ENCODE measurements at places on chromosomes 7 and 10.
A peak's percentile ranks its signal among the peaks of the same experiment; 100 is the strongest.

- DNase-seq = no peak
These were observed 482.3 kb downstream of the SORCS1 start for GRCh38 chr10:106682175-106682574.

DNA sequence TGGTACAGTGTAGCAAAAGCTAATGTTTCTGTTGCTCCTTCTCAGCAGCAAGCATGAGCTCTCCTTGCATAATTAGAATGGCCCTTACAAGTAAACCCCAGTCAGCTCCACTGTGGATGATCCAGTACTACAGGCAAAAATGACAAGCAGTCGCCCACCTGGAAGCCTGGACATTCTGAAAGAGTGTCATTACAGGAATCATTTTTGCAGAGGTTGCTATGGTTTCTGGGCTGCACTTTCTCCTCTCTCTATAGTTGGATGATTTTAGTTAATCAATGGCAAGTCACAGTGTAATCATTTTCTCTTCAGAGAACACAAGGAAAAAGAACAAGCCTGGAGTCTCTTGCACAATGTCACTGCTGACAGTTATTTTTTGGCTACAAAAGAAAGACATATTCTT lies 102.9 kb upstream of the MYO3A start:
- DNase-seq = no peak

GRCh38 chr10:36712695-36713094 lies 412.7 kb upstream of the ANKRD30A start:
- DNase-seq = no peak

GRCh38 chr10:16586358-16587138 lies 64.9 kb upstream of the C1QL3 start:
- no peak for DNase-seq

DNA sequence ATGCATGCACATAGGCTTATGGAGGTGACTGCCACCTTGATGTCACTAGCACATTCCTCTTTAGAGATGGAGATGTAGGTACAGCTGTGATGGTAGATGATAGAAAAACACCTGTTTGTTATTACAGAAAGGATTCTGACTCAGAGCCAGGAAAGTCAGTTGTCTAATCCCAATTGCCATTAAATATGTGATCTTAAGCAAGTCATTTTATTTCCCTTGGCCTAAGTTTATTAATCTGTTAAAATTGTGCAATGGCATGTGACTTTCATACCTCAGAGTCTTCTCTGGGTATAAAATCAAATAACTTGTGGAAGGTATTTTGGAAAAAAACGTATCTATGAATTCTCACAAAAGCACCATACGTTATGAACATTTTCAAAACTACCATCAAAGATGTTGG lies 123.9 kb upstream of the BET1 start:
- DNase-seq = no peak

DNA sequence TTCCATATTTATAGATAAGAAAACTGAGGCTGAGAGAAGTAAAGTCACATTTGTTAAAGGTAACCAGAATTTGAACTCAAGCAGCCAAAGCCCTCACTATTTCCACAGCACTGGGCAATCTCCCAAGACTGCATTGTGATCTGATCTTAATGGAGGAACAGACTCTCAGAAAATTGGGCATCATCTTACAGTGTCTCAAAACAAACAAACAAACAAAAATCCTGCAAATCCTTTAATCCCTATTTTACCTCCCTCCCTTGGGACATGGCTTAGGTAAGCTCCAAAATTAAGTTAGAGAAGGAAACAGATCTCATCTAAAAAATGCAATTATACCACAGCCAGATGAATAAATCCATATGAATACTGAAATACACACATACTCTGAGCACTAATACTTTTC lies 57.5 kb downstream of the FHIP2A start:
- DNase-seq = no peak

DNA sequence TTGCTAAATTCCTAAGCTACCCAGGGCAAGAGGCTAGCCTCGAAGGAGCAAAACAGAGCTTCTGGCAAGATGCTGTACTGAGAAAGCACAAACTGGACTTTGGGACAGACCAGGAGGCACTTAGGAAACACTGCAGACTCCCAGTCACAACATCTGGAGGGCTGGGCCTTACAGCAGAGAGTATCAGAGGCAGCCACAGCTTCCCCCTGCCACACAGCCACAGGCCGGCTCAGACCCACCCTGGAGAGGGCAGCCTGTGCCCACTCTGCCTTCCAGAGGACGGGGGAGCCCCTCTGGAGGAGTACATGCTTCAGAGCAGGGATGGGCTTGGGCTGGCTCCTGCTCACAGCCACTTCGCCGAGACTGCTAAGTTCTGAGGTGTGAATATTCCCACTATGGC lies 17.4 kb downstream of the ESYT2 start:
- no peak for DNase-seq

GRCh38 chr10:32388258-32389027 lies 41.5 kb upstream of the EPC1 start:
- DNase-seq = no peak

GRCh38 chr7:105355701-105356100 lies 33.0 kb downstream of the SRPK2 start:
- DNase-seq = no peak

DNA sequence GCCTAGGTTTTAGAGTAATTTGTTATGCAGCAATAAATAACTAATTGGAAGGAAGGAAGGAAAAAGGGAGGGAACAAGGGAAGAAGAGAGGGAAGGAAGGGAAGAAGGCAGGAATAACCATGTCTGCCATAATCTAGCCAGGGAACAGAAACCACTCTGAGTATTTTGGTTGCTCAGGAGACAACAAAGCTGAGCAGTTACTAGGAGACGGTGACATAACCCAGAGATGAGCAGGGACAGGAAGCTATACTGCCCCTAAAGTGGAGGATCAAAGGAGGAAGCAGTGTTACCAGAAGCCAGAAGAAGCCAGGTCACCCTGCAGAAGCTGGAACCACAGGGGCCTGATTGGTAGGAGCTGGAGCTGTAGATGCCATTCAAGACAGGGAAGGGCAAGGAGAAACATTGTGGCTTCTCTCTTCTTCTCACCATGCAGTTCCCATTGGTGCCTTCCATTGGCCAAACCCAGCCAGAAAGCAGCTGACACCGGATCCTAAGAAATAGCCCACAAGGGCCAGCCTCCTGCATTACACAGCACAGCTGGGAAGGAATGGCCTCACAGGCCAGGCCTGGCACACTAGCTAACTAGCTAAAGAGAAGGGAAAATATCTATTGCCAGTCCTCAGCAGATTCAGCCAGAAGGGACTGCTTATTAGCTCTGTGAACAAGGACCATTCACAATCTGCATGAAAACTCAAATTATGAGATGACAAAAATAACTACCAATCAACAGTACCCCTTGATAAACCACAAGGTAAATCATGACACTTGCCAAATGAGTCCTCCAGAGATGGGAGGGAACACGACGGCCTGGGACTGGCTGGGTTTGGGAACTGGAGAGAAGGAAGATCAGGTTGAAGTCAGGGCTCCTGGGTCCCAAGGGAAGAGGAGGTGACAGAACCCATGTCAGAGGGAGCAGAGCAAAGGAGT lies 184.5 kb upstream of the NFE2L3 start:
- no peak for DNase-seq

- DNase-seq = no peak
These were observed 789.9 kb upstream of the IGFBP3 start for GRCh38 chr7:46710927-46711326.

DNA sequence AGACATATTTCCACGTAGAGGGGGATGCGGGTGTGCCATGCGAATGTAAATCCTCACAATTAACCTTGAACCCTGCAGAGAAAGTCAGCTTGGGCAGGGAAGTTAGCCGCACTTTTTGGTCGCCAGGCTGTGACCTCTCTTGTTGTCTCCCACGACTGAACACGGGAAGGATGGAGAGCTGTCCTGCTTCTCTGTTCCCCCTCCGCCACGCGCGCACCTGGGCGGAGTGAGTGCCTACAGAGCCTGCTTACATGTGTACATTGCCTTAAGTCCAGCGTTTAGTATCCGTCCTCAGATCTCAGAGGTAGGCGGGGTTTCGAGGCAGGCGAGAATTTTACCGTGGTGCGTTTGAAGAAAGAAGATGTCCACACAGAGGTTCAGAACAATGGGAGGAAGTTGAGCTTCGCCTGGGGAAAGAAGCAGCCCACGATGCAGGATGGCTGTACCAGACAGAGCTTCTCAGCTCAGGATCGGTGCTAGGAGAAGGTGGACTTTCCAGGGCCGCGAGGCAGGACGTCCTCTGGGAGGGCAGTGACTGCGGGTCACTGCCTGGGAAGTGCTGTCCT lies 482 bp upstream of the ERCC6 start:
- DNase-seq = peak; percentile 0

DNA sequence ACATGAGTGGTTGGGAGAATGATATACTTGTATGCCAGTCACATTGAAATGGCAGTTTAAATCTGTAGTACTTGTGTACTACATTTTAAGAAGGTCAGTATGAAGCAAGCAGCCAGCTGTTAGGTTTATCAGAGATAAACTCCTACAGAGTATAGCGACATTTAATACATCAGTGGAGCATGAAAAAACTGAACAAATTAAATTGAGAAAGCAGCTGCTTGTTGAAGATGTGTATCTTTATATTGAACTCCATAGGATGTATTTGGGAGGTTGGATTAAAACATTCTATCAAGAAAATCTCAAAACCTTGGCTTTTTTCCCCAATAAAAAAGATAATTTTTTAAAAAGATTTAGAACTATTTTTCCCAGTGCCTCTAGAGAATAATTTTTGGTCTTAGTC lies 47.8 kb downstream of the PHF14 start:
- DNase-seq = no peak

DNA sequence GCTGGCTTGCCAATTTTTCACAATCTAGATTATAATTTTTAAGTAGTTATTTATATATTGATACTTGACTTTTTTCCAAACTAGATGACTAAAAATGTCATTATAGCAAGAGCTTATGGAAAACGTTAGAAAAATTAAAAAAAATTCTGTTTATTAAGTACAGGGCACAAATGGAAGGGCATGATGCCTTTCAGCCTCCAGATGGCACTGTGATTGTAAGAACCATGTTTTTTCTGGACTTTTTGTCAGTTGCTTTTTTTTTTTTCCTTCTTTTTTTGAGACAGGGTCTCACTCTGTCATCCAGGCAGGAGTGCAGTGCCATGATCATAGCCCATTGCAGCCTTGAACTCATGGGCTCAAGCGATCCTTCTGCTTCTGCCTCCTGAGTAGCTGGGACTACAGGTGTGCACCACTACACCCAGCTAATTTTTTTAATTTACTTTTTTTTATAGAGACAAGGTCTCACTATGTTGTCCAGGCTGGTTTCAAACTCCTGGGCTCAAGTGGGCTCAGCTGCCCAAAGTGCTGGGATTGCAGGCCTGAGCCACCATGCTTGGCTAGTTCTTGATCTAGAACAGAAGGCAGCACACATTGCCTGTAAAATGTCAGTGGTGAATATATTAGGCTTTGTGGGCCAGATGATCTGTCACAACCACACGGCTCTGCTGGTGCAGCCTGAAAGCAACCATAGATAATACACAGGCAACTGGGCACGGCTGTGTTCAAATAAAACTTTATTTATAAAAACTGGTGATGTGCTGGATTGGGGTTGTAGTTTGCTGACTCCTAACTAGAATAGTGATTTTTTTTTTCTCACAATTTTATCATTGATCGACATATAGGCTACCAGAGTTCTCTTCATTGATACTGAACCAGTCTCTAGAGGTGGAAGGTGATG lies 27.4 kb downstream of the UCMA start:
- no peak for DNase-seq

DNA sequence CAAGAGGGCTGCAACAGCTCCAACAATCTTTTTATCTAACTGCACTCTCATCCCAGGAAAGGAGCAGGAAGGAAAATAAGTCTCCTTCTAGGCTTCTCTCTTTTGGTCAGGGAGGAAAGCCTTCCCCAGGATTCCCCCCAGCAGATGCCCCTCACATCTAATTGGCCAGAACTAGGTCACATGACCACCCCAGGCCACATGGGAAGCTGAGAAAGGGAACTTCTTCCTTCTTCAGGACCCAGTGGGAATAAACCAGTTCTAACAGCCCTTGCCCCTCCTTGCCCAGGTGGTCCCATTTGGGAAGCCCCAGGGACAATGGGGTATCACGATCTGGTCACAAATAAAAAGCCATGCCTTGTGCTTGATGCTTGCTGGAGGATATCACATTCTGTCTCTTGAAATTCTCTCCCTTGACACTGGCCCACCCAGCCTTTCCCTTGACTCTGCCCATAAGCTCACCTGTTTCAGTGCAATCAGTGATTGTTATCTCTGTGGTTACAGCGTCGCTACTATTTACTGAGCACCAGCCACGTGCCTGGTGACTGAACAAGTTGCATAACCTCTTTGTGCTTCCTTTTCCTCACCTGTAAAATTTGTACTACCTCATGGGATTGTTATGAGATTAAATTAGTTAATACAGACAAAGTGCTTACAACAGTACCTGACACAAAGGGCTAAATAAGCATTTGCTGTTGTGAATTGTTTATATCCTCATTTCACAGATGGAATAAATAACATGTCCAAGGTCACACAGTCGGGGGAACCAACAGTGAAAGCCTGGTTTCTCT lies 9.0 kb upstream of the TACR2 start:
- DNase-seq = no peak

- DNase-seq = no peak
These were observed 62.7 kb upstream of the IGFBP3 start for GRCh38 chr7:45983720-45984255.

GRCh38 chr7:100745184-100745583 lies 11.8 kb downstream of the ZAN start:
- no peak for DNase-seq

- DNase-seq = peak; percentile 1
These were observed 38.0 kb downstream of the PRKAG2 start for GRCh38 chr7:151838861-151839381.

- no peak for DNase-seq
These were observed 191.8 kb upstream of the CDCA7L start for GRCh38 chr7:22137466-22137865.

GRCh38 chr10:86197166-86197790 lies 169.3 kb downstream of the GRID1 start:
- DNase-seq = no peak

DNA sequence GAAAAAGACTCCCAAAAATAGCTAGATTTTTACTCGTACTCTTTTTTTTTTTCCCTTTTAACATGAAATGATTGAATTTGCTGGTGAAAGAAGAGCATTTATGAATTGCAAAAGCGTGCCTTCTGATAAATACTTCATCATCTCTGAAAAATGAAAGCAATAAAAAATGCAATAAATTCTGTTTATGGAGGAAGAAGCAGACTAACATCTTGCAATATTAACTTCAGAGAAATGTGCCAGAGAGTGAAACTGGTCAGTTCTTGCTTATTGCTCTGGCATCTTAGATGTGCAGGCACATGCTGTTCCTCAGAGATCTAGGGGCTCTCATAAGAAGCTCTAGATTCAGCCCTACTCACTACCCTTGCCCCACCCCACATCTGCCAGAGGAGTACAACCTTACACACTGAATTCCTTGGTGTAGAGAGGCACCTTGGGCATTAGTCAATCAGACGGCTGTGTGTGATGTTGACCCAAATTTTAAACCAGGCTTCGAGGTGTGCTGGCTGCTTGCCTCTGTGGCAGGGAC lies 891.1 kb upstream of the GHITM start:
- no peak for DNase-seq
